ENCODE measurements at places on chromosomes 4 and X. TPM values are rescaled to one million over a fixed set of nuclear protein-coding genes. Genes with fewer than 3 reads are reported as not detected.

Gene HMGN5
- not detected for total RNA-seq

Gene TLR10
- not detected for total RNA-seq

Gene FAM156A
- total RNA-seq: 2.1 TPM

Gene SPANXN3
- not detected for total RNA-seq

Gene ARX
- total RNA-seq: not detected

Gene FHDC1
- total RNA-seq: 0.02 TPM

Gene DKK2
- not detected for total RNA-seq

Gene LGI2
- 0.30 TPM for total RNA-seq

Gene DIPK2B
- total RNA-seq: not detected

Gene FRG2
- total RNA-seq: not detected

Gene INPP4B
- 4.0 TPM for total RNA-seq

Gene KCNIP4
- not detected for total RNA-seq

Gene MRFAP1L1
- 22.8 TPM for total RNA-seq

Gene TCP11X2
- not detected for total RNA-seq

Gene TAF7L
- 5.0 TPM for total RNA-seq

Gene NUDT9
- total RNA-seq: 8.4 TPM

Gene SLITRK4
- 0.10 TPM for total RNA-seq

Gene MAGEA3
- not detected for total RNA-seq

Gene RAB9B
- 0.26 TPM for total RNA-seq

Gene NLGN3
- 0.07 TPM for total RNA-seq

Gene CFP
- not detected for total RNA-seq

Gene F11
- not detected for total RNA-seq

Gene RRH
- not detected for total RNA-seq

Gene USP17L25
- not detected for total RNA-seq

Gene IL2
- total RNA-seq: not detected

Gene MAGEA9B
- not detected for total RNA-seq

Gene LRAT
- not detected for total RNA-seq

Gene MAGEB17
- not detected for total RNA-seq

Data from MG63 (cell line).